ENCODE measurements at places on chromosomes 12 and 14. TPM values are rescaled to one million over a fixed set of nuclear protein-coding genes. Genes with fewer than 3 reads are reported as not detected.

DNA sequence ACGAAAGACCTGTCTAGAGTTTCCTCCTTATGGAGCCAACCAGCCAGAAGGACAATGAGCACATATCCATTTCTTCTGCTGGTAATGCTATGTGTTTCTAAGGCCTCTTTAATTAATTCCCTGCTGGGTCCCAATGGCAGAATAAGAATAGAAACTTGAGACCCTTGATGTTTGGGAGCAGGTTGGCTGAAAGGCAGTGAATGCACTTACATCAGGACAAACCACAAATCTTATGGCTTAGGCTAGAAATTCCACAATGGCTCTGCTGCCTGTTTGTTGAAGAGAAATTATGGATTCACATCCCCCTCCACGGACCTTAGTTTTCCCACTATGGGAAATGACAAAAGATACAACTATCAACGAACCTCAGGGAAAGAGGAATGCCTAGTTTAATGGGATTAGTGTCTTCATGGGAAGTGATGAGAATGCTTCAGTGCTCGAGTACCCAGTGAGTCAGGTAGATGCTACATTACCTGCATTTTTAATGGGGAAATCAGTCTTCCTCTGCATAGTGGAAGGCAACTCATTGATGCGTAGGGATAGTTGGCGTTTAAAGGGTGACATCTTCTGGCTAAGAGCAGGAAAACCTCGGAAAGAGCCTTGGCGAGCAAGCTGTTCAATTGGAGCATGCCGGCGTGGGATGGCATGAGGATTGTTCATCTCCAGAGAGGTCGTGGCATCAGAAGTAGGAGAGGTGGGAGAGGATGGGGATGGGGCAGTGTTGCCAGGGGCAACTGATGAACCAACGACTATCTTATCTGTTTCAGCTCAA is 46.5 kb downstream of the PAPLN start:
- DNase-seq, result no peak

- no peak for DNase-seq
Observed at GRCh38 chr14:75141967-75142366, 15.1 kb upstream of the NEK9 start.

DNA sequence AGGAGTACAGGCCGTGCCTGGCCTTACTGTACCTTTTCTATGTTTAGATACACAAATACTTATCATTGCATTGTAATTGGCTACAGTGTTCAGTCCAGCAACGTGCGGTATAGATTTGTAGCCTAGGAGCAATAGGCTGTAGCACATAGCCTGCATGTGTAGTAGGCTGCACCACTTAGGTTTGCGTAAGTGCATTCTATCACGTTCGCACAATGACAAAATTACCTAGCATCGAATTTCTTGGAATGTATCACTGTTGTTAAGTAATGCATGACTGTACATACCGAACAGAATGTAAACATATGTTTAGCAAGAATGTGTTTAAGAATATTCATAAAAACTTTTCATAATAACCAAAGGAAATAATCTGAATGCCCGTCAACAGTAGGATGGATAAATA is 31.9 kb downstream of the VRTN start:
- no peak for DNase-seq

The EML5 gene
- 1.6 TPM for total RNA-seq

DNA sequence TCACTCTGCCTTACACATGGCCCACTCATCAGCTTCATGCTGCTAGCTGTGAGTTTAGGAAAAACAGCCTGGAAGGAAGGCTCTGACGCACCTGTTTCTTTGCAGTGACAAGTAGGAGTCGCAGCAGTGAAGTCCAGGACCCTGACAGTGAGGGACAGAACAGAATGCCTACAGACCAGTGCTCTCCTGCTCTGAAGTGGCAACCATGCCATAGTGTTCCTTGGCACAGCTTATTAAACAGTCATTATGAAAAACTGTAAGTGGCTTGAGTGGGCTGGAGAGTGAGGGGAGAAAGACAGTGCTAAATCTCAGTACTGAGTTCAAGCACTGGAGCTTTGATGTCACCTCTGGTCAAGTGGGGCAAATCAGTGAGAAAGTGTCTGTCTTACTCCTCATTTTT is 61.7 kb downstream of the MYRFL start:
- no peak for DNase-seq

DNA sequence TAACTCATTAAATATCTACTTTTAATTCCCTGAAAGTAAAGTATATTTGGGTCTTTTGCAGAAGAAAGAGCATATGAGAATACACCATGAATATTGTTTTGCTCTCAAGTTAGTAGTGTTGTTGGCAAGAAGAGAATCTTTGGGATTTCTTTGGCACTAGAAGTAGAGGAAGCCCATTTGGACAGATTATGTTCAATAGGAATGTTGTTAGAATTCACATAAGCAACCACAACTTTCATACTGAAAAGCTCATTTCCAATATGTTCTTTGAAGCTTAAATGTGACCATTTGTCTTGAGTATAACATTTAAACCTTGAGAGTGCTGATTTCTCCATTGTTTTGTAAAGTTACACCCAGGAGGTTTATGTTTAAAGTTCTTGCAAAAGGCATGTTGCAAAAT is 37.6 kb downstream of the PLEKHG7 start:
- no peak for DNase-seq

GRCh38 chr14:88630565-88630964 is 67.7 kb downstream of the ZC3H14 start:
- DNase-seq, result no peak

DNA sequence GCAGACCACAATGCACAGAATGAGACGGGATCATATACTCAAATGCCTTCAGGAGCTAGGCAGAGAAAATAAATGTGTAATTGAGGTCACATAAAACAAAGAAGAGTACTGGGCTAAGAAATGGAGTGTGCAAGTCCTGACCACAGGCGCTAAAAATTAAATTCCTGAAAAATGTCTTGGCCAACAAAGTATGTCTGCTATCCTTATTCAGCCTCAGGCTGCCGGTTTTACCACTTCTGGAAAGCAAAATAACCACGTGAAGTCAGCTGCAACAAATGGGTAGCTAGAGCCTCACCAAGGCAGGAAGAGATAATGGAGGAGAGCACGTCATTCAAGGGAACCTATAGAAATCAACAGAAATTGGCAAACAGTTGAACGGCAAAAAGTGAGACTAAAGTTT is 3.1 kb downstream of the PYGL start:
- no peak for DNase-seq

GRCh38 chr12:131835616-131836171 is 7.5 kb downstream of the MMP17 start:
- no peak for DNase-seq

GRCh38 chr12:12791756-12792369 is 6.4 kb downstream of the APOLD1 start:
- DNase-seq, result no peak

DNA sequence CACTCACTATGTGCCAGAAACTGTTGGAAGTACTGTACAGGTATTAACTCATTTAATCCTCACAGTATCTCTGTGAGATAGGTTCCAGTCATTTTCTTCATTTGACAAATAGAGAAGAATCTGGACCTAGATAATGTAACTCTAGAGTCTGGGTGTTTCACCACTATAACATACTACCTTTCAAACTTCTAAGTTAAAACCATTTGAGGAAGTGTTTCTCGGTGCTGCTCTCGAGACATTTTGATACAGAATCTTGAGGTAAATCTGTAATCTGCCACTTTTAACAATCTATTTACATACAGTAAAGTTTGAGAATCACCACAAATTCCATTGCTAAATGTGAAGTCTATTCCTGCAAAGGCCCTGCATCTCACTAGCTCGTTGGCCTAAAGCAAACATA is 8.8 kb downstream of the OLR1 start:
- no peak for DNase-seq

The SMARCC2 gene
- total RNA-seq, result 140 TPM

DNA sequence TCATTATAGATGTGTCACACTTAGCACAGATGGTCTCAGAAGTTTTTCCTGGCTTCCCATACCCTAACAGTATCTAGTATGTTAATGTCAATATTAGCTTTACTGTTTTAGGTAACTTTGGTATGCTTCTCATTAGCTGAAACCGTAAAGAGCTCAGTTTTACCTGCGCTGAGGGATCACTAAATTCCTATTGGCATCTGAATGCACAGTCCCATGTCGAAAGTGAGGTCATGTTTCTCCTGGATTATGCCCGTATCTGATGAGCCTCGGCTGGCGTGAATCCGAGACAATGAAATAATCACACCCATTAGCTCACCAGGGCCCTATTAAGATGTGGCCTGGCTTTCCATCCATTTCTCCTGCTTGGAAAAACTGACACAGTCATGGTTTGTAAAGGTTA is 418.2 kb downstream of the ZFP36L1 start:
- DNase-seq, result no peak

- DNase-seq, result no peak
Observed at GRCh38 chr14:20609215-20610001, 18.2 kb upstream of the RNASE12 start.

DNA sequence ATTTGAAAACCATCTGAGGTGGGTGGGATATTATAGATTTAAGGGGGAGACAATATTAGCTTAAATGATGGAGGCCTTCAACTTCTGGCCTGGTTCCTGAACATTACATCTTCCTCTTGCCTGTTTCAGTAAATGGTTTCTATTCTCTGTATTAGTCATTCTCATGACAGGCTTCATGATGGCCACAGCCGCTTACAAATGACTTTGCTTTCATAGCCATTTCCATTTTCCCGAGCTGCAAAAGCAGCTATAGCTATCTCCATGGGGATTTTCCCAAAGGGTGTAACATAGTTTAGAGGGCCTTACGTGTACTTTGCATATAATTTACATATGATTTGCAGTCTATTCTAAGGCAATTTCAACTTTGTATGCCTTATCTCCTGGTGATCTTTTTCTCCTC is 121.8 kb downstream of the NRXN3 start:
- DNase-seq, result no peak

GRCh38 chr14:55136241-55136640 is 7.2 kb downstream of the LGALS3 start:
- DNase-seq, result no peak
